Activated CD8-positive, alpha-beta T cell treated with anti-CD3 and anti-CD28 coated beads for 36 hours (primary cell): ENCODE measurements at places on chromosomes 4 and X. TPM values are rescaled to one million over a fixed set of nuclear protein-coding genes. Genes with fewer than 3 reads are reported as not detected.

The USP17L11 gene
- not detected for total RNA-seq

DNA sequence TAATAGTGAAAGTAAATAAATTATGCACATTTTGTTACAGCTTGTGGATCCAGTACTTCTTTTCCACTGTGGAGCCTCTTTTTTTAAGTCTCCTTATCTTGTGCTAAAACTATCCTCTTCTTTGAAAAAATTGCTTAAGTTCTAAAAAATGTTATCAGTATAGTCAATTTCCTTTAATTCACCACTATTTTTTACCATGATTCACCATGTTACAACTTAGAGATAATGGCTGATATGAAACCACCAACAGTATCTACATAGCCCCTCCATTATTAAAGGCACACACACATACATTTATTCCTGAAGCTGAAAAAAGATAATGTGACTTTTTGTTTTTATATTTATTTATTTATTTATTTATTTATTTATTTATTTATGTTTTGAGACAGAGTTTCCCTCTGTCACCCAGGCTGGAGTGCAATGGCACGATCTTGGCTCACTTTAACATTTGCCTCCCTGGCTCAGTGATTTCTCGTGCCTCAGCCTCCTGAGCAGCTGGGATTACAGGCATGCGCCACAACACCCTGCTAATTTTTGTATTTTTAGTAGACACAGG, 243.2 kb downstream of the SPOCK3 start:
- H3K27me3 ChIP-seq, result no peaks in the 10 kb centered on the region
- no peak overlapping the region for H3K27ac ChIP-seq
- no peaks in the 10 kb centered on the region for H3K4me1 ChIP-seq

DNA sequence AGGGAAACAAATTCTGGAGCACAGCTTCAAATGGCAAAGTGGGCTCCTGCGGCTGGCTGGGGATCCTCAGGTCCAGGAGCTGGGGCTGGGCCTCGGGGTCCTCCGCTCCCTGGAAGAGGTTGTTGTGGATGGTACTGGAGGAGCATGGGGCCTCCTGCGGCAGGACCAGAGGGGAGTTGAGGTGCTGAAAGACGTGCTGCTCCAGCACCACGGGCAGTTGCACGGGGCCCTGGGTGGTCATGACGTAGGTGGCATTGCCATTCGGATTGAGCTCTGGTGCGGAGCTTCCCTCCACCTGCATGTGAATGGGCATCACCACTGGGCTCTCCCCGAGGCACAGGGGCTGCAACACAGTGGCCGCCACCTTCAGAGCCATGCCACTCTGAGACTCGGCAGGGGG, 59.7 kb downstream of the RAI2 start:
- no peak for DNase-seq
- peaks cover 4% of the 10 kb centered on the region for H3K4me1 ChIP-seq
- no peaks in the 10 kb centered on the region for H3K27me3 ChIP-seq
- H3K4me3 ChIP-seq, result no peak overlapping the region
- no peaks in the 10 kb centered on the region for H3K36me3 ChIP-seq
- no peak overlapping the region for H3K27ac ChIP-seq

DNA sequence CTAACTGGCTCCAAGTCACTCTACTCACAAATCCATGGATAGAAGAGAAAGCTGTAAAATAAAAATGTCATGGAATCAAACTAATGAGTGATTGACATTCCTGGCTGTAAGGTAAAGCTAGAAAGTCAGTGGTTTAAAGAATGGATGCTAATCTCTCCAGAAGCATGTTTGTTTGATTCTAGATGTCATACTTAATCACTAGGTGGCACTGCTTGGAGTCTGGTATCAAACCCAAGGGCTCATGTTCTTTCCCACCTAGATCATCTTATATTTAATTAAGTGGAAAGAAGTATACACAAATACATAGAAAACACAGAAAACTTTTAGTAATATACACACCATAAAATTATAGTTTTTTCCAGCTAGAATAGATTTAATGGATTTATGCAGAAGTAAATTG, 2666.6 kb downstream of the PCDH7 start:
- H3K4me3 ChIP-seq, result no peak overlapping the region
- H3K27ac ChIP-seq, result no peak overlapping the region
- no peaks in the 10 kb centered on the region for H3K27me3 ChIP-seq
- DNase-seq, result no peak
- no peaks in the 10 kb centered on the region for H3K36me3 ChIP-seq

DNA sequence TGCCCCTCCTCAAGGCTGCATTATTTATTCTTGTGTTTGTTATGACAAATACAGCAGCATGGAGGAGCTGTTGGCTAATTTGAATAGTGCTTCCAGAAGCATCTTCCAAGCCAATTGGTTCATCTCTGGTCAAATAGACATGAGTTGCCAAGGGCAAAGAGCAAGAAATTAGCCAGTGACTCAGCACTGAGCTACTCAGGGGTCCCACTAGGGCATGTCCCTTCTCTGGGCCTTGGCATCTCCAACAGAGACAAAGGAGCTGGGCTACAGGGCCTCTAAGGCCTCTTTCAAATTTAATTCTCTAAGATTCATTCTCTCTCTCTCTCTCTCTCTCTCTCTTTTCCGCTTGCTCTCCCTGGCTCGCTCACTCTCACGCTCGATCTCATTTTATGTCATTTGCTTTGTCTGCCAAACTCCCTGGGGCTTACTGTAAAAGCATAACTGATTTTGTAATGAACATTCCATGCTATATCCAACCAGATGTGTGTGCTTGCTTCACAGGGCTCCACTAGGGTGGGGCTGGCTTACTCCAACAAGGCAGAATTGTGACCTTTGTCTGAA, 86.7 kb upstream of the MAGEA4 start:
- H3K36me3 ChIP-seq, result no peaks in the 10 kb centered on the region
- DNase-seq, result no peak
- no peak overlapping the region for H3K27ac ChIP-seq
- no peaks in the 10 kb centered on the region for H3K4me1 ChIP-seq

- peaks cover 7% of the 10 kb centered on the region for H3K4me1 ChIP-seq
- DNase-seq, result no peak
- no peaks in the 10 kb centered on the region for H3K27me3 ChIP-seq
- no peak overlapping the region for H3K27ac ChIP-seq
- H3K4me3 ChIP-seq, result no peak overlapping the region
These were observed 3.0 kb downstream of the NLGN3 start for GRCh38 chrX:71147496-71148277.

GRCh38 chrX:139766545-139766983, 58.6 kb upstream of the MCF2 start:
- no peak overlapping the region for H3K27ac ChIP-seq
- DNase-seq, result peak; percentile 64
- H3K36me3 ChIP-seq, result peaks cover 17% of the 10 kb centered on the region
- no peaks in the 10 kb centered on the region for H3K4me1 ChIP-seq
- no peak overlapping the region for H3K4me3 ChIP-seq
- no peaks in the 10 kb centered on the region for H3K27me3 ChIP-seq

DNA sequence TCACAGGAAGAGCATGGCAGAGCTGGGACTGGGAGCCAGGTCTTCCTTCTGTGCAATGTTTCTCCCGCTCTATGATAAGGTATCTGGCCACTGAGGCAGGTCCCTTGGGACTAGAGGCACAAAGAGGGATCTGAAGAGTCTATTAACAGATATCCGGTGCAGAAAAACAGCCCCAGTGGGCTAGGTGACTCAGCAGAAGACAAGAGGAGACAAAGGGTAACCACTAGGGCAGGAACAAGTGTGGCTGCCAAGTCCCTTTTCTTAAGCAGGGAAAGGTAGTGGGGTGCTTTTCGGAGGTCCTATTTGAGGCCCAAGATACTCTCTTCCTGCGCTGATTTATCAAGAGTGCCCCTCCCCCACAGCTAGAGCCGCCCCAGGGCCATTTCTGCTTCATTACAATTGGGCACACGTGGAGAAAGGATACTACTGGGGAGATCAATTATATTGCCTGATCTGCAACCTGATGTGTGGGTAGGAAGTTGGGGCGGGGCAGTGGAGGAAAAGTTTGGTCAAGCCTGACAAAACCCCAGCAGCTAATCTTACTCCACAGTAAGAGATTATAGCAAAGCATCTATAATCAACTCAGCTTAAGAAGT, at the start of gene DGAT2L6:
Gene DGAT2L6, plus strand, starts transcription at position 546 of the 596 bp plus-strand sequence. CDS start 100 bp downstream, outside the sequence.
- no peak within 1 kb of the TSS for H3K4me3 ChIP-seq
- no peak for DNase-seq
- no peak within 1 kb of the TSS for H3K27ac ChIP-seq
- H3K36me3 ChIP-seq, result no peaks in the 10 kb centered on the region
- no peaks in the 10 kb centered on the region for H3K27me3 ChIP-seq

GRCh38 chrX:45807572-45808425, 607.1 kb upstream of the DIPK2B start:
- peak overlapping the region; percentile 60 for H3K4me3 ChIP-seq
- H3K4me1 ChIP-seq, result peaks cover 84% of the 10 kb centered on the region
- peak overlapping the region; percentile 92 for H3K27ac ChIP-seq
- no peak for DNase-seq

DNA sequence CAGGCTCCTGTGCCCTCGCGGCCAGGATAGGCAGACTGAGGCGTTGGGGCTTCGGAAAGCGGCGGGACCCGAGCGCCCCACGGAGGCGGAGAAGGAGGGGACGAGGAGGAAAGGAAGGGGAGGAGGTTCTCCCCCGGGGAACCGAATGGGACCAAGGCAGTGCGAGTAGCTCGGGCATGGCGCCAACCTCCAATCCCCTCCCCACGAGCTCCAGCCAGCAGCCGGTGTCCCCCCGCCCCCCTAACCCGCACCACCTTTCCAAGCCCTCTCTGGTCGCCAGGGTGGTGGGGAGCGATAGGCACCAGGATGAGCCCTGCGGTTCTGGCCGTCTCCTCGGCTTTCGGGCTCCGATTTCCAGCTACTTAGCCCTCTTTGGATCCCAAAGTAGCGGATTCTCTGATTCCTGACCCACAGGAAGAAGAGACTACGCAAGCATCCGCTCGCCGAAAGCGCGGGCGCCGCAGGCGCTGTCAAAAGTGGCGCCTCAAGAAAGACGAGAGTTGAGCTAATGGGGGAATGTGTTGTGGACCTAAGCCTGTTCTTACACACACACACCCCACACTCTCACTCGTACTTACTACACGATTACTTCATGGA, 15.2 kb upstream of the ZIC3 start:
- H3K4me1 ChIP-seq, result peaks cover 5% of the 10 kb centered on the region
- H3K27ac ChIP-seq, result no peak overlapping the region
- peaks cover 31% of the 10 kb centered on the region for H3K27me3 ChIP-seq
- H3K36me3 ChIP-seq, result no peaks in the 10 kb centered on the region
- H3K4me3 ChIP-seq, result no peak overlapping the region
